GM23248 (cell line): ENCODE measurements at places on chromosomes 11 and 22. TPM values are rescaled to one million over a fixed set of nuclear protein-coding genes. Genes with fewer than 3 reads are reported as not detected.

Gene SYTL2
- polyA plus RNA-seq = 3.5 TPM in 2 replicates

Gene IGSF22
- polyA plus RNA-seq = not detected in 2 replicates

Gene CFAP300
- polyA plus RNA-seq = 14.0 and 15.3 TPM in 2 replicates

Gene MIAT
- polyA plus RNA-seq = 0.05 and 0.23 TPM in 2 replicates

Gene PYGM
- not detected in 2 replicates for polyA plus RNA-seq

Gene ABTB2
- 8.4 and 8.7 TPM in 2 replicates for polyA plus RNA-seq

Gene RAG2
- not detected in 2 replicates for polyA plus RNA-seq
